ENCODE measurements at places on chromosomes 5 and 9.

DNA sequence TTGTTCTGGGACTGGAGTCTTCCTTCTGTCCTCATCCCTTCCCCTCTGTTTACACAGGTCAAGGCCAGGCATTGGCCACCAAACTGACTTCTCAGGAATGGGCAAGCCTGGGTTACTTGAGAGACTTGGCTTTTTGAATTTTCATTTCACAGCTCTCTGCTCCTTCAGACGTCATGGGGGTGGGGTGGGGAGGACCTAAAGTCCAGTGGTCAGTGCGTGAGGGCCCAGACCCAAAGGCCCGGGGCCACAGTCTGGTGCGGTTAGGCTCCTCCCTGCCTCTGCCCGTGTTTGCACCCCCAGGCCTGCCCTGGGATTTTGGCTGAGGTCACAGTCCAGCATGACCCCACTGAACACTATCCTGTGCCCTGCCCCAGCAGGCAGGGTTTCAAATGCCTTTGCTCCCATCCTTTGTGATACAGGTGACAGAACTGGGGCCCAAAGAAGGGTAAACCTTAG lies 4.1 kb upstream of the CXXC5 start:
- DNase-seq, result no peak

DNA sequence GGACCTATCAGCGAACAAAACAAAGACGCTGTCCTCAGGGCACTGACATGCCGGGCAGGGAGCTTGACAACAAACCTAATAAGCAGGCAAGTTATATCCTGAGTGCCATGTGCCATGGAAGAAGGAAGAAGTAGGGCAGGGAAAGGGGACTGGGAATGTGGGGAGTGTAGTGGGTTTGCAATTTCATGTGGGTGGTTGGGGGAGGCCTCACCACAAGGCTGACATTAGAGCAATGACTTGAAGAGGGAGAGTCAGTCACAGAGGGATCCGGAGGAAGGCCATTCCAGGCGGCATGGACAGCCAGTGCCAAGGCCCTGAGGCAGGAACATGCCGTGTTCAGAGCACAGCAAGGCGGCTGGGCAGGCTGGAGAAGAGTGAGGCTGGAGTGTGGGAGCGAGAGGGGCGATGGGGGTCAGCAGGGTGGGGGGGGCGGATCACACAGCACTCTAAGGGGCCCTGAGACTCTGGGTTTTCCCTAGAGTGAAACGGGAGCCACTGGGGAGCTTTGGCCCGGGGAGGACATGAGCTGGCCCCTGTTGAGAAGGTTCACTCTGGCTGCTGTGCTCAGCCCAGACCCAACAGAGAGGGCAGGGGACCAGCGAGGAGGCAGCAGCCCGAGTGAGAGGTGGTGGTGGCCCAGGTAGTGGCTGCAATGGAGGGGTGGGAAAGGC lies 86.3 kb downstream of the STK10 start:
- DNase-seq, result no peak

DNA sequence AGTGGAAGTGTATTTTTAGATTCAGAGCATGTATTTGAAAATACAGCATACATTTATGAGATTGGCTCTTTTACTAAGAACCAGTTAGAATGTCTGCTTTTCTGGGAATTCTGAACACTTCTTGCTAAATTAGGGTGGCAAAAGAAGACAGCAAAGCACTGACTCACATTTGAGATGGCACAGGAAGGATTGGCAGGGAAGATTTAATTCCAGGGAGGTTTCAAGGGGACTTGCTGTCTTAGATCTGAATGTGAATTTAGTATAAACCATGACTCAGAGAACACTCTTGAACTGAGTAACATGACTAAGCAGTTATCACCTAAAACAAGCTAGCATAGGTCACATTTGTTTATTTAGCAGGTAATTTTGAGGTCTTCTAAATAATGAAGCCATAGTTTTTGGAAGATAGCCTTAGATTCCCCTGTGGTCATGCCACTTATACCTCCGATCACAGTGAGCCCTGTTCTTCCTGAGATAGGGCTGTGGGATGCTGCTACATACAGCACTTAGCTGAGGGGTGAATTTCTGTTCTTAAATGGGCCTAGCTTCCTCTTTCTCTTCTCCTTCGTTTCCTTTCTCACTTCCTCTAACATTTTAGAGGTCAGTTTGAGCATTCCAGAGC lies 173.8 kb downstream of the PCSK1 start:
- DNase-seq, result no peak

DNA sequence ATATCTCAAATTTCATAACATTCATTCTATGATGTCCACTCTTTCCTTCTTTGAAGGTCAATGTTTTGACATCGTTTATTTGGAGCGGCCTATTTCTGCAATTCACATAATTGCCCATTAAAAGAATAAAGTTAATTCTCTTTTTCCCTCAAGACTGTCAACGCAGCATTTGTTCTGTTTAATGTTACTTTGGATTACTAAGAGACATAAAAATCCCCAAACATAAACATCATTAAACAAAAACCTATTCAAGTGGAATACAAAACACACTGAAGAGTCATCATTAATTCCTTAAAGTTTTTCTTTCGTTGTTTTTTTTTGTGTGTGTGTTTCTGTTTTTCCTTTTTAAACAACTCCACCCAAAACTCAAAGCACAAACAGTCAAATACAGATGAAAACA lies 151.1 kb downstream of the TRPM6 start:
- no peak for DNase-seq

- no peak for DNase-seq
Measured at GRCh38 chr9:7123743-7124142, 366.0 kb downstream of the KDM4C start.

DNA sequence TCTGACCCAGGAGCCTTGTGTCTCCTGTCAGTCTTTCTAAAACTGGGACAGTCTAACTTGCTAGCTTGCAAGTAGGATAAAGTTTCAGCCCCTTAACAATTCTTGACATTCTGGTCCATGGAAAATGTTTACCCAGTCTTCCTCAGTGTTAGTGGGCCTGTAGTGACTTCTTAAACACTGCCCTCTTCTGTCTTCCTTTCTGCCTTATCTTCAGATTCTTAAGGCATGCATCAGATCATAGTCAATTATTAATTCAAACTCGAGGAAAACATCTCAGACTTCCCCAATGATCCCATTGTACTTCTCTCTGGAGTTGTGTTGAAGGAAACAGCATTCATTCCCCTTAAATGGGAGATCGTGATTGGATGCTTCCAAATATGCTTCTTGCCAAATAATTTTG lies 1199.8 kb downstream of the DTWD2 start:
- DNase-seq, result no peak

GRCh38 chr9:15229409-15229808 lies 77.6 kb downstream of the TTC39B start:
- no peak for DNase-seq

GRCh38 chr9:114196979-114197622 lies 41.8 kb downstream of the COL27A1 start:
- no peak for DNase-seq

- DNase-seq, result no peak
Measured at GRCh38 chr9:32589083-32589723, 16.2 kb upstream of the NDUFB6 start.

GRCh38 chr9:95504053-95504963 lies 12.5 kb downstream of the PTCH1 start:
- DNase-seq, result no peak

GRCh38 chr9:131405428-131405827 lies 11.5 kb downstream of the PRRC2B start:
- no peak for DNase-seq

DNA sequence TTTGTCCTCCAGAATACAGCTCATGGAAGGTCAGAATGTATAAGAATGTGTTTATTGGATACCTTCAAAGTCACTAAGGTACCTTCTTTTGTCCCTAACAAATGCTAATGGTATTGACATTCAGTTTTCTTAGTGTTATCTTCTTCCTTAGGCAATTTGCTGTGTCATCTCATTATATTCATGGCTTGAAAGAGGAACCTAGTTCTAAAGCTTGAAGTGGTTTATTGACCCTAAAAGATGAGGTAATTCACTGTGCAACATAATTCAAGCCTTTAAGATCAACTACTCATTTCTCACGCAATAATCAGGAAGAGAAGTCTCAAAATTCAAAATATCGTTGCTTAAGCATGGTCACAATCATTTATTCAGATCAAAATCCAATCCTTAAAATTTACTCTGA lies 342.7 kb upstream of the RIOK2 start:
- DNase-seq, result no peak

- no peak for DNase-seq
Measured at GRCh38 chr5:156411-157072, 34.8 kb upstream of the LRRC14B start.

DNA sequence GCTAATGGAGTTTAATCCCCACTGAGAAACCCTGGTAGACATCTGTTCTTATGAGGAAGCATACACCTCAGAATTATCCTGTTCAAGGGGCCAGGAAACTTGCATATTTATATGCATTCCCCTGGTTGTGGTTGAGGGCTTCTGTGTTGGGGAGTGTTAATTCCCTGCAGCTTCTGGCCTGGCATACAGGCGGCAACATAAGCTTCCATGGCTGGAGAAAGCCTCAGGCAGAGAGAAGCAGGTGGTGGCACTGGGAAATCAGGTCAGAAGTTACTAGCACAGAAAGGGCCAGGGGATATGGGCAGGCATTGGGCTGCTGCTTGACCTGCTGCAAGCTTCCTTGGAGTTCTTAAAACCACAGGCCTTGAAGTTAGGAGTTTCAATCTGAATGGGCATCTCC lies 166.1 kb upstream of the SEMA6A start:
- no peak for DNase-seq

All from SK-N-DZ (cell line).